ENCODE measurements at places on chromosomes 5 and 9.

GRCh38 chr9:20805766-20806165, 121.7 kb downstream of the FOCAD start:
- DNase-seq, result no peak

DNA sequence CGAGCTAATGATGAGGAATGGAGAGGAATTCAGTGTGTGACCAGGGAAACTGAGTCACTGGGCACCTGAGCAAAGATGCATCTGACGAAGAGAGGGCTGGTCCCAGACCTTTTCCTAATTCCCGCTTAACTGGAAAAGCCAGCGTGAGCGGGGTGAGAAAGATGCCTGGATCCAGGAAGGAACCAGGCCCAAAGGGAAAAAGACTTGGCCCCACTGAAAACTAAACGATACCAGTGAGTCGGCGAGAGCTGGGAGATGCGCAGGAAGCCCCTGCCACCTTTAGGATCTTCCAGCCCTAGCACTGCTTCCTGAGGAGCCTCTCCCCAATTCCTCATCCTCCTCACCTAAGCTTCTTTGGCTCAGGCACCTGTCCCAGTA, 499 bp upstream of the FCHSD1 start:
- DNase-seq, result no peak

DNA sequence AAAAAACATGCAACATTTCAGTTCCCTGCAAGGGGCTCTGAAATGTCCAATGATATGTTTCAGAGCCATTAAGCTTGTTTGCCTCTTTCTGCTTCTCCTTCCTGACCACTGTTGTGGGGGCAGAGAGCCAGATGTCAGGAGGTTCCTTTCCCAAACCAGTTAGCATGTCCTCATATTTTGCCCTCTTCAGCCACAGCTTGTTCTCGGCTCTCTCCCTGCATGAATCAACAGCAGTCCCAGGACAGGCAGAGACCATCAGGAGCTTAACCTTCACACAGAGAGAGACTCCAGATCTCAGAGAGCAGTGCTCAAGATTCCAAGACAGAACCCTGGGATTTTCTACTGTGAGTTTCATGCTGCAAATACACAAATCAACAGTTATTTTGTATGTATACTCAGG, 218.5 kb downstream of the COMMD10 start:
- no peak for DNase-seq

DNA sequence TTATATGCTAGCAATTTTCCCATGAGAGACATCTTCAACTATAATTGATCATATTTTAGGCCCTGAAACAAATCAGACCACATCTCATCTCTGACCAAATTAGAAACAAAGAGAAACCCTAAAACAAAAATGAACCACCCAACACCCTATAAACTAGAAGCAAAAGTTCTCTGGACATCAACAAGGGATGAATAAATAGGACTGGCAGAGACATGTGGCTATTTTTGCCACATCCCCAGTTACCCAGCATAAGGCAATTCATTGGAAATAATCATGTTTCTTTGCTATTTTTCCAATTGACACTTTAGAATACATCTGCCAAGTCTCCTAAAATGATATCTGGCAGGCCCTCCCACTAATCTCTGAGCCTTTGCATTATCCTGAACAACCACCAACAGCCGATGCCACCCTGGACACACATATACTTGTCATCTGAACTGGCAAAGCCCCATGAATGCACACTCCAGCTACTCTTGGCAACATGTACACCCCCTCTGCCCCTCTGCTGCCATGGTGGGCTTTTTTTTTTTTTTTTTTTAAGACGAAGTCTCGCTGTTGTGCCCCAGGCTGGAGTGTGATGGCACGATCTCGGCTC, 53.5 kb upstream of the EQTN start:
- DNase-seq, result no peak

- DNase-seq, result no peak
Measured at GRCh38 chr9:113963696-113964494, 87.8 kb downstream of the ZNF618 start.

Data from stimulated activated CD4-positive, alpha-beta T cell treated with anti-CD3 and anti-CD28 coated beads, TNF-alpha, amount 100 ng/mL, for 4 hours (primary cell).